Hippocampal formation (tissue), 2 donors: ENCODE measurements at places on chromosomes 7 and 10.

- no peak for DNase-seq
Observed at GRCh38 chr7:123769371-123769770, 20.6 kb upstream of the WASL start.

DNA sequence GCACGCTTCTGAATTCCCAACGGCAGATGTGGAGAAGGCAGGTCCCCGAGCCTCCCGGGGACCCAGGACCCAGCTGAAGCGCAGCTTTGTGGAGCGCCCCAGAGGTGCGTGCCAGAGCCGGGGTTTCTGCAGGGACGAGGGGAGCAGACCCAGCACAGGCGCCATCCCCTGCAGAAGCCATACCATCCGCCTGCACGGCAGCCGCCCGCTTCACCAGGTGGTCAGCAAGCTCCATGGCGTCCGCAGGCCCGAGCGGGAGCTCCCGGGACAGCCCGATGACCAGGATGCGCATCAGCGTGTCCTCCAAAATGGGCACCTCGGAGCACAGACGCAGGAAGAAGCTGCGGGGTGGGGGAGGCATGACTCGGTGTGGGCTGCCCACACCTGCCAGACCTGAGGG, 10.6 kb downstream of the INTS1 start:
- no peak for DNase-seq

- DNase-seq: no peak
Observed at GRCh38 chr7:147276783-147277370, 1160.3 kb downstream of the CNTNAP2 start.

DNA sequence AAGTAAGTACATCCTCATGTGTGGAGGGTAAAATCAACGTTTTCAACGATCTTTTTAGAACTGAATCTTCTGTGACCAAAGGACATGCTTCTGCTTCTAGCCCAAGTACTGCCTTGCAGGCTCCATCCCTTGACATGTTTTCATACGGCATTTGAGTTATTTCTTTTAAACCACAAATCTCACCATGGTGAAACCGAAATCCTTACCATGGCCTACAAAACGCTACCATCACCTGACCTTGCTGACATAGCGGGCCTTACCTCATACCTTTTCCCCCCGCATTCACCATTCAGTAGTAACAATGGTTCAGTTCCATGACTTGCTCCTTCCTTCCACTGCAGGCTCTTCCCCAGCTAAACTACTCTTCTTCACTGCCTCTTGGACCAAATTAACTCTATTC, 3.5 kb downstream of the RNF216 start:
- no peak for DNase-seq

- no peak for DNase-seq
Observed at GRCh38 chr10:118986815-118987790, 42.4 kb upstream of the NANOS1 start.

DNA sequence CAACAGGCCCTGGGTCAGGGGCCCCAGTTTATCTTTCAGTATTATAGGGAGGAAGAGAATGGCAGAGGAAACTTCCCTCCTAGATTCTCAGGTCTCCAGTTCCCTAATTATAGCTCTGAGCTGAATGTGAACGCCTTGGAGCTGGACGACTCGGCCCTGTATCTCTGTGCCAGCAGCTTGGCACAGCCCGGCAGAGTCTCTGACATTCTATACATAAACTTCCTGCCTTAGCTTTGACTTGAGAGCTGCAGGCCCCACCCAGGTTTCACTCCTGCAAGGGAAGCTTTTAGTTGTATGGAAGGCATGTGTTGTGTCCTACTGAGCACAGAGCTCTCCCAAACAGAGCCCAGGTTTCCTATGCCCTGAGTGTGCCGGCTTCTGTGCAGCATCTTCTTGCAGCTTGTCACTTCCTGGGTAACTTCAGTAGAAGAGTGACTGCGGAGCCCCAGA, 205.6 kb upstream of the PRSS58 start:
- no peak for DNase-seq

GRCh38 chr10:100508691-100509150, 10.9 kb downstream of the SEC31B start:
- no peak for DNase-seq

GRCh38 chr10:6787091-6787490, 207.0 kb upstream of the PRKCQ start:
- DNase-seq: no peak

DNA sequence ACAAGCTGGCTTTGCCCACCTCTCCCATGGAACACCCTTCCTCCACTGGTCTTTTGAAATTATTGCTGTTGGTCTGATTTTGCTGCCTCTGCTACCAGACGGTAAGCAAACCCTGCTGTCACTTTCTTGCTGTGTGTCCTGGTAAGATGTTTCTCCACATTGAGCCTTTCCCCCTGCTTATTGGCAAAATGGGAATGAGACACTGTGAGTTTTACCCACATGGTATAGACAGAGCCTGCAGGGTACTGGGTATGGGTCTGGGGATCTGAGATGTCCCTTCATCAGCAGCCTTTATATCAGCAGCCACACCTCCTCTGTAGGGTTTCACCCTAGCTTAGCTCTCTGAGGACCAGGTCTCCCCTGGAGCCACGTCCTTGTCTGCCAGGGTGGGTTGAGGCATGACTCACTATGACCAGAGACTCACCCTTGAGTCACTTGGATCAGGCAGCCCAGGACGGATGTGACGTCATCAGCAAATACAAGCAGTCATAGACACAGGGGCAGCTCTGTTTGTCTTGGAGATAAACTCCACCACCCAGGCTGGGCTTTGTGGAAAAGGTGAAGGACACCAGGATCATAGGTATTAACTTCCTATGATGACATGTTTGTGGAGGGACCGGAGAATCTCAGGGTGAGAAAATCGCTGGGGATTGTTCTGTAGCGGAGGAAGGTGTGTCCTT, 17.9 kb upstream of the BAIAP2L1 start:
- no peak for DNase-seq

- no peak for DNase-seq
Observed at GRCh38 chr7:43869867-43870240, 537 bp upstream of the MRPS24 start.

GRCh38 chr10:4983615-4984216, 19.9 kb downstream of the AKR1C2 start:
- DNase-seq: no peak

- DNase-seq: no peak
Observed at GRCh38 chr7:155578016-155578415, 31.7 kb upstream of the CNPY1 start.

- DNase-seq: no peak
Observed at GRCh38 chr7:10076660-10077300, 896.9 kb upstream of the PHF14 start.

DNA sequence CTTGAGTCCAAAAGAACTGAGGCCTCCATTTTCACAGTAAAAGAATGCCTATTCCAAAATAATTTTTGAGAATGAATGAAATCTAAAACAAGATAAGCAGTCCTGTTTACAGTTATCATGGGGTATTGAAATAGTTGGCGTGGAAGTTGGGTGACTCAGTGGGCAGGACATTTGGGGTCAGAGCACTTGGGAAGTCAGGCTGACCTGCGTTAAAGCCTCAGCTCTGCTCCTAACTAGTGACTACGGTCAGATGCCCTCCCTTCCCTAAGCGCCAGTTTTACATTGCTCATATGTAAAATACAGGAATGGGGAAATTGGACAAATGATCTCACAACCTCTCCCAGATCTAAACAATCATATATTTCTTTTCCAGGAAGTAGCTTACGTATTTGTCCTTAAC, 2.3 kb upstream of the PAPSS2 start:
- DNase-seq: no peak

DNA sequence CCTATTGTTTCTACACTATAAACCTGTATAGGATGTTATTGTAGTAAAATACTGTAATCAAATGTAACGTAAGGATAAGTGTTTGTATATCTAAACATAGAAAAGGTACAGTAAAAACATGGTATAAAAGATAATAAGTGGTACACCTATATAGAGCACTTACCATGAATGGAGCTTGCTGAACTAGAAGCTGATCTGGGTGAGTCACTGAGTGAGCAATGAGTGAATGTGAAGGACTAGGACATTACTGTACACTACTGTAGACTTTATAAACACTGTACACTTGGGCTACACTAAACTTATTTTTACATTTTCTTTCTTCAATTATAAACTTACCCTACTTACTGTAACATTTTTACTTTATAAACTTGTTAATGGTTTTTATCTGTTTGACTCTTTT, 732.9 kb upstream of the LRRN3 start:
- no peak for DNase-seq

DNA sequence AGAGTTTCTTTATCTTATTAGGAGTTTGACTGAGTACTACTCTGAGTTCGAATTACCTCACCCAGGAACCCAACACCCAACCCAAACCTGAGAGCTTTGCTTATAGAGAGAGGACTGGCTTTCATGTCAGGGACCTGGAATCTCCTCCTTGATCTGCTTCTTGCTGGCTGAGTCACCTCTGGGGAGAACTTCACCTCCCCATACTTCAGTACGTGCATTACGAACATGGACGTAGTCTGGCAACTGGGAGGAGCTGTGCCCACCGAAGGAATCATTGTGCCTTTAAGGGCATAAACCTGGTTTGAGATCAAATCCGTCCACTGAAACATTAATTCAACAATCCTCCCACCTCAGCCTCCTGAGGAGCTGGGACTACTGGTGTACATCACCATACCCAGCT, 12.2 kb upstream of the PSAP start:
- no peak for DNase-seq

DNA sequence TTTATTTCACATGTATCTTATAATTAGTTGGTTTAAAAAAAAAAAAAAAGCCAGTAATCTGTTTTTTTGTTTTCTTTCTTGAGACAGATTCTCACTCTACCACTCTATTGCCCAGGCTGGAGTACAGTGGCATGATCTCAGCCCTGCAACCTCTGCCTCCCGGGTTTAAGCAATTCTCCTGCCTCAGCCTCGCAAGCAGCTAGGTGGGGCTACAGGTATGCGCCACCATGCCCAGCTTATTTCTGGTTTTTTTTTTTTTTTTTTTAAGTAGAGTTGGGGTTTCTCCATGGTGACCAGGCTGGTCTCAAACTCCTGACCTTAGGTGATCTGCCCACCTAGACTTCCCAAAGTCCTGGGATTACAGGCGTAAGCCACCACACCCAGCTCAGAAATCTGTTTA, 34.1 kb upstream of the CAPZA2 start:
- no peak for DNase-seq

DNA sequence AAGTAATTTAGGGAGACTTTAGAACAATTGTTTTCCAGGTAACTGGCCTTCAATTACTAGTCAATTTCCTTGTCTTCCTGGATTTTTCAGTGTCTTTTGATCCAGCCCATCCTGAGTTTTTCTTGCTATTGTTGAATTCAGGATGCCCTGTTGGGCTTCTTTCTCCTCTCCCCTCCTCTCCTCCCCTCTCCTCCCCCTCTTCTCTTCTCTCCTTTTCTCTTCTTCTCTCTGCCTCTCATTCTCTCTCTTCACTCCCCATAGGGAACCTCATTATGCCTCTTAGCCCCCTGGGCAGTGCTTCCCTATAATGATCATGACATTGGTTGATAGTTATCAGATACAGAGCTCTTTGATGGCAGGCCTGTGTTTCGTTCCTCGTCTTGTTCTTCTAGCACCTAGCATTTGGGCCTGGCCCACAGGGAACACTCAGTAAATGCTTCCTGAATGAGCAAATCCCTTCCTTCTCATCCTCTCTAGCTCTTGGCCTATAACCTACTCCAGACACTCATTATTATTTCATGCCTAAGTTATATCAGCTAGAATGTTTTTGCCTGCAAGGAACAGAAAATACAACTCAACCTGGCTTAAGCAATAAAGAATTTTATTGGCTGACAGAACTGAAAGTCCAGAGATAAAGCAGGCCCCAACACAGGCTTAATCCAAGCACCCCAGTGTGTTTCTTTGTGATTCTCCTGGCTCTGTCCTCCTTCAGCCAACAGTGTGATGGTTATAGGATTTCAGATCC, 56.8 kb downstream of the CACNB2 start:
- no peak for DNase-seq

DNA sequence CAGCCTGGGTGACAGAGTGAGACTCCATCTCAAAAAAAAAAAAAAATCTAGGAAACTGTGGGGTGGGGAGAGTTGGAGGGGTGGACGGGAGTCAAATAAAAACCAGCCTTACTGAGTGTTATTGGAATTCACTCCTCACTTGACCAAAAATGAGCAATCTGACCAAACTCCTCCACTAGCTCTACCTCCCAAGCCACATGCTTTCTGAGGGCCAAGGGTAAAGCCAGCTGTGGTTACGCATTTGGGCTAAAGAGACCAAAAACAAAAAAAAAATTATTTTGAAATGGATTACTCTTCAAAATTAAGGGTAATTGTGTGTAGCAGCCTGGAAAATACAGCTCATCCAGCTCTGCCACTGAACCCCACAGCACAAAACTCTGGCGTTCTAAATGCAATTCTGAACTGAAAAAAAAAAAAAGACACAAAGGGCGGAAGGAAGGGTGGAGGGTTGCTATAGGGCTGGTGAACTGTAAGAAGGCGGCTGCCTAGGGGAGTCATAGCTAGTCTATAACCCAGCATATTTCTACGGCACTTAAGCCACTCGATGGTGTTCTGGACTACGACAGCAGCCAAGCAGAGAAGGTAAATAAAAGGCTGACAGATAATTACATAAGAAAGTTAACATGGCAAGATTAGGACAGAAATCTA, 7.8 kb downstream of the ELMO1 start:
- DNase-seq: no peak
